Stimulated activated CD4-positive, alpha-beta T cell treated with anti-CD3 and anti-CD28 coated beads, Interleukin-4, amount 100 ng/mL, for 1 hour (primary cell): ENCODE measurements at places on chromosomes 12 and 14.

DNA sequence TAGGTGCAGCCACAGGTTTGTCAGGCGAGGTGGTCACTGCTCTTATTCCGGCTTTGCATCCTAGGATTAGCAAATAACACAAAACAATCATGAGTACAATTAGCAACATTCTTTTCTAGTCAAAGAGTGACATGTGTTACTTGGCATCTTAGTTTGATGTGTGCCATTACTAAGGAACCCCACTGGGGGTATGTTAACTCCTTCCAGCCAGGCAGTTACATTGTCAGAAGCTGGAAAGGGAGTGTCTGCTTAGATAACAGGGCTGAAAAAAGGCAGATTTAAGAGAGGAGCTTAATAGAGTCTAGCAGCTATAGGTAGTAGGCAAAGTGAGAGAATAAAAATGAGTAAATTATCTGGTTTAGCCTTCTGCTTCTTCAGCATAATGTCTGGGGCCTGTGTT, 30.5 kb upstream of the METAP2 start:
- DNase-seq, result no peak

DNA sequence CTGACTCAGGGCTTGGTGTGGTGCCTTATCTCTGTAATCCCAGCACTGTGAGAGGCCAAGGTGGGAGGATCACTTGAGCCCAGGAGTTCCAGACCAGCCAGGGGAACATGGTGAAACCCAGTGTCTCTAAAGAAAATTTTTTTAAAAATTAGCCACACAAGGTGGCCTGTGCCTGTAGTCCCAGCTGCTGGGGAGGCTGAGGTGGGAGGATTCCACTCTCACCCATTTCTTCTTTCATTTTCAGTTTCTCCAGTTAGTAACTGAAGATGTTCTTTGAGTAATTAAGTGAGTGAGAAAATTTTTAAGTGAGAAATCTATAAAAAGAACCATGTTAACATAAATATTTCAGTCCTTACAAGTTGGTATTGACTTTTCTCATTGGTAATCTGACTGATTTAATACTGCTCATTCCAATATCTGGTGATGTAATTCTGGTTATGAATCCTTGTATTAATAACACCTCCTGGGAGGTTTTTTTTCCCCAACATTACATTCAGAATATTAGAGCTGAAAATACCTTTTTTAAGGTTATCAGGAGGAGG, 6.1 kb downstream of the METTL3 start:
- peak; percentile 16 for DNase-seq

GRCh38 chr12:63911341-63911740, 66.8 kb downstream of the SRGAP1 start:
- DNase-seq, result no peak

DNA sequence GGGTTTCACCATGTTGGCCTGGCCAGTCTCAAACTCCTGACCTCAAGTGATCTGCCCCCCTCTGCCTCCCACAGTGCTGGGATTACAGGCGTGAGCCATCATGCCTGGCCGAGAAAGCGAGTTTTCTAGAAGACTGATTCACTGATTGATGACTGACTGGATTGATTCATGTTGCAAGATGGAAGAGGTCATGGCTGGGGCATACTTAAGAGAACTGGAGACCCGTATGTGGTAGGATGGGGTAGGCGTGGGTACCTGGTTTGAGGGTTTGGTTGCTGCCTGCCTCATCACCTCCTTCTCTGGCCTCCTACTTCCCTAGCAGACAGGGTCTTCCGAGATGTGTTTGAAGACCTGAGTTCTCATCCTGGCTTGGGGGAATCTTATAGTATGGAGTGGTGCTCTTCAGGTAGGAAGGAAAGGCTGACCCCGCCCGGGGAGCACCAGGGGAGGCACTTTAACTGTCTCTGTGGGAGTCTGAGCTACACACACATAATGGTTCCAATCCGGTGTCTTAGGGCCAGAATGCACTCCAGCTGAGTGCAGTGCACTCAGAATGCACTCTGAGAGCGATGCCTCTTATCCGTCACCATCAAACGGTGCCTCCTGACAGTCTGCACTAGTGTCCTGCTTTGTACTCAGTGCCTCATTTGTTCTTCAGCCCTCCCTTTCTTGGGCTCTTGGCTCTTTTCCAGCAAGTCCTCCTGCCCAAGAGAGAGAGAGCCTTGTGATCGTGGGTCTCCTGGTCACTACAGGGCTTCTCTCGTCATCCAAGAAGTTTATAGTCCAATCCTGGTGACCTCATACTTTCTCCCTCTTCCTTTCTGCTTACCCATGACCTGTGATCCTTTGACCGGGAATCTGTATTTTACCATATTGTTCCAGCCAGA, 19.7 kb downstream of the PLEKHG3 start:
- DNase-seq, result no peak

DNA sequence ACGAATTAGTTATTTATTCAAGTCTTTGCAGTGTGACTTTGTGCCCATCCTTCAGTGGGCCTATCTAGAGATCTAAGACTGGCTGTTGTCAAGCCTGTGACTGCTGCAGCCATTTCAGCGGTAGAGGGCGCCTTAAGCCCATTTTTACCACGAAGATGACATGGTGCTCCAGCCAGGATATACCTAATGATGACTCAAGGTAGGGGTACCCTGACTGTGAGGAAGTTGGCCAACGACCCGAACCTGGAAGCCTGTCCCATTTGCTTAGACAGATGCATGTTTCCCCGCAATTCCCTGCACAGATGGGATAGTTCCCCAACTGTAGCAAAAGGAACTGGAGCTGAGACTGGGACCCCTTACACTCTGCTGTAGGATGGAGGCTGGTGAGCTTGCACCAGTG, 41.3 kb downstream of the RAB3IP start:
- no peak for DNase-seq

DNA sequence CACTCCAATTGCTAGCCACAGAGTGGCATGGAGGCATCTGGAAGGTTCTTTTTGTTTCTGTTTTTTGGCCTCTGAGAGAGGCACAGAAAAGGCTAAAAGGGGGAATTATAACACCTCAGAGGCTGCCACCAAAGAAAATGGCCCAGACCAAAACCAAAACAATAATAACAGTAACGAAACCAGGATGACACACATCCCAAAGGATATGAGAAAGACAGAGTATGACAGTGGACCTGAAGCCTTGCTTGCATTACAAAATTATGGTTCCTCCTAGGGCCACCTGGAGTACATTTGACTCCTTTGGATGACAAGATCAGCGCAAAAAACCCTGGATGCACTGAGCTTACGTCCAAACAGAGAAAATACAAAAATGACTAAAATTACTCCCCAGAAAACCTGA, 152.7 kb downstream of the AEBP2 start:
- DNase-seq, result no peak

- DNase-seq, result no peak
Observed at GRCh38 chr12:1534748-1535147, 59.6 kb downstream of the FBXL14 start.

DNA sequence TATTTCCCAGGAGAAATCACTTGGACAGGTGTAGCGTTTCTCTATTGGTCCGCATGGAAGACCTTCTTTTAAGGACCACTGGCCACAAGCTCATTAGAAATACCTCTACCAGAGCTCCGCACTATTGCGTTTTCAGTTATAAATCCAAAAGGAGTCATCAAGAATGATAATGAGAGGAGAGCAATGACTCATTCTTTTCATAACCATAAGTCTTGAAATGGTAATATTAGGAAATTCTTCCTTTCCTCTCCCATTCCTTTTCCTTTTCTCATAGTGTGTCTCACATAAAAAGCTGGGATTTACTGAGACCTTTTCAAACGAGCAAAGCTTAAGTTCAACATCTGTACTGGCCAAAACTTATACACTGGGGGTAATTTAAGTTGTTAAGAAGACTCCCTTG, 215.7 kb downstream of the CPNE8 start:
- no peak for DNase-seq

- peak; percentile 26 for DNase-seq
Observed at GRCh38 chr14:99415496-99416281, 65.0 kb downstream of the SETD3 start.

DNA sequence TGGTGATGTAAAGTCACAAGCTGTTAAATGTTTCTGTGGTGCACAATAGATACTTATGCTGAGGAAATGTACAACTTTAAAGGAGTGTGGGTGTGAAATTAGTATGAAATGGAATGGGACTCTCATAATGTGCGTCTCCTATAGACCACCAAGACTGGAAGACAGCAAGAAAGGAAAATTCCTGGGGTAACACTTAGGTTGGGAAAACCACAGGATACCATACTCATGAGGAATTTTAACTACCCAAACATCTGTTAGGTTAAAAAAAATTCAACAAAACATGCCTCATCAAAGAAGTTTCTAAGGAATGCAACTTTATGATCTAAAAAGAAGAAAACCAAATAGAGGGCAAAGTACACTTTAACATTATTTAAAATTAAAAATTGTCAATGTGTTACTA, 113.7 kb upstream of the MYF6 start:
- DNase-seq, result no peak

DNA sequence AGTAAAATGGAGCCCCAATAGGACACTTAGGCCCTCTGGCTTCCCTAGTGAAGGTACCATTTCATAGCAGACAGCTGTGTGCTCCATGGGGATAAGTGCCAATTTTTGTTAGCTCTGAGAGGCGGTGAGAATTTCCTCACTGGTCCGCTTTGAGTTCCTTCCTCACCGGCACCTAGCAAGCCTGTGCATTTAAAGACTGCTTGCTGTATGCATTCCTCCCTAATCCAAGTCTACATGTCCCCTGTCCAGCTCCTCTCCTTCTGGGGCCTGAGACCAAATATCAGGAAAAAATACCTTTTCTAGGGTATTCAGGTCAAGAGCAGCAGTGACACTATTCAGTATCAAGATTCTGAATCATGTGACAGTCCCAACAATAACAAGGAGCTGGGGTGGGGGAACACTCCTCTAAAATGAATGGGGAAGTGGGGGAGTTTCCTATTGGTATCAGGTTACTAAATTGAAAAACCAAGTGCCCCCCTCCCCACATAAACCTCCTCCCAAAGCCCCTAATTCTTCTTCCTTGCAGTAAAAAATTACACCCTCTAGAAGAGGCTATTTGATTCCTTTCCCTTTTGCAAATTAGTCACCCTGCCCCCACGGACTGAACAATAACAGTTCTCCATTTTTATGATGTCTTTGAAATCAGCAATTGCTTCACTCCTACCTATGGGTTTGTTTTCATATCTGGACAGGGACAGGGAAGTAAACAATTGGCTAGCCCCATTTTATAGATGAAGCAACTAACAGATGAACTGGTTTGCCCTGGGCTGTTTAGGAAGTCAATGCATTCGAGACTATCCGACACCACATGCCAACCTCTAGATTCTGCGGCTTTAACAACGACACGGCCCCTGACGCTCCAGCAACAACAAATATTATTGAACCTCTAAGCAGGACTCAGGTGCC, 28.9 kb downstream of the BCL11B start:
- DNase-seq, result no peak

DNA sequence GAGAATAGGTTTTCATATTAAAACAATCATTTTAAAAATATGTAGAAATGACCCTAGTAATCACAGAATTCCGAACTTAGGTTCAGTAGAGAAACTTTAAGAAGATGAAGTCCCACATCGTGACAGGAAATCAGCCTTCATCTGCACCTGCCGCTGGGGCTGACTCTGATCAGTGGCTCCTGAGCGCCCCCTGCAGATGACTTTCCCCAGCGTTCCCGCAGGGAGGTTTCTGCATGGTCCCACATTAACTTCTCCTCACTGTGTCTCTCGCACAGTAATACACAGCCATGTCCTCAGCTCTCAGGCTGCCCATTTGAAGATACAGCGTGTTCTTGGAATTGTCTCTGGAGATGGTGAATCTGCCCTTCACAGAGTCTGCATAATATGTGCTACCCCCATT, 1131.1 kb downstream of the TMEM121 start:
- peak; percentile 67 for DNase-seq

GRCh38 chr14:49982082-49982481, 89.2 kb downstream of the ARF6 start:
- DNase-seq, result no peak

GRCh38 chr14:29311983-29312382, 545.4 kb downstream of the FOXG1 start:
- no peak for DNase-seq

DNA sequence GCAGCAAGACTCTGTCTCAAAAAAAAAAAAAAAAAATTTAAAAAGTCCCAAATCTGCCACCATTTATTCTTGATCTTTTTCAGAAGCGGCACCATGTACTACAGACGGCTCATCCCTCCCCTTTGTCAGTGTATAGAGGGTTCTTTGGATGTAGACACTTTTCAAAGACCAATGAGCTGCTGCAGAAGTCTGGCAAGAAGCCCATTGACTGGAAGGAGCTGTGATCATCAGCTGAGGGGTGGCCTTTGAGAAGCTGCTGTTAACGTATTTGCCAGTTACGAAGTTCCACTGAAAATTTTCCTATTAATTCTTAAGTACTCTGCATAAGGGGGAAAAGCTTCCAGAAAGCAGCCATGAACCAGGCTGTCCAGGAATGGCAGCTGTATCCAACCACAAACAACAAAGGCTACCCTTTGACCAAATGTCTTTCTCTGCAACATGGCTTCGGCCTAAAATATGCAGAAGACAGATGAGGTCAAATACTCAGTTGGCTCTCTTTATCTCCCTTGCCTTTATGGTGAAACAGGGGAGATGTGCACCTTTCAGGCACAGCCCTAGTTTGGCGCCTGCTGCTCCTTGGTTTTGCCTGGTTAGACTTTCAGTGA, 6.5 kb upstream of the ACACB start:
- no peak for DNase-seq

DNA sequence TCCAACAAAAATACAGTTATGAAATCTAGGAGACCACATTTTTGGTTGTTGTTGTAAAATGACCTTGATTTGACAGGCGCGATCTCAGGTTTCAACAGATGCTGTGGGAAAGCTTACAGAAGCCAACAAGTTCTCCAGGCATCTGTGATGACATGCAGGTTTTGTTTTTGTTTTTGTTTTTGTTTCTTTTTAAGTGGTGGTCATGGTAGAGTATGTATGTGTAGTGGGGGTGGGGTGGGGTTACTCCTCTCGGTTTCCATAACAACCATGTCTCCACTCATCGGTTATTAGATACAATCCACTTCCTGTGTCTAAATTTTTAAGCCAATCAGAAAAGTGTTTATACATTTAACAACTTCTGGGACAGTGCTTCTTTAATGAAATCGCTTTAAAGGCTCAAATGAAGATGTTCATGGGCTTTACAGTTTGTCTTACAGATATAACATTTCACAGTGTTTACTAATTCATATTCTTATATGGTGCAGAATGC, 199.9 kb upstream of the FOXN3 start:
- DNase-seq, result no peak

GRCh38 chr12:108679106-108679681, 45.5 kb upstream of the SELPLG start:
- no peak for DNase-seq

- DNase-seq, result no peak
Observed at GRCh38 chr14:25351269-25351668, 301.3 kb upstream of the STXBP6 start.
